SW 1271 (cell line): ENCODE measurements at places on chromosomes 11 and 22.

DNA sequence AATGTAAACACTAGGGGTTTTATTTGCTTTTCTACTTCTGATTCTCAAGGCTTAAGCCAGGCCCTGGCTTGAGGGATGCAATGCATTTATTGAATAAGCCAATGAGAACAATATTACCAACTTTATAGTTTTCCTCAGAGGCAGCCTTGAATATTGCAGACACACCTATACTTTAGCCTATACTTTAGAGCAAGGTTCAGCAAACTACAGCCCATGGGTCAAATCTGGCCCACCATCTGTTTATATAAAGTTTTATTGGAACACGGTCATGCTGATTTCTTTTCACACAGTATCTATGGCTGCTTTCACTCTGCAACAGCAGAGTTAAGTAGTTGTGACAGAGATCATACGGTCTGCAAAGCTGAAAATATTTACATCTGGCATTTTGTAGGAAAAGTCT is 50.3 kb upstream of the E2F8 start:
- DNase-seq: no peak

GRCh38 chr11:8512547-8512946 is 81.5 kb downstream of the STK33 start:
- DNase-seq: no peak

DNA sequence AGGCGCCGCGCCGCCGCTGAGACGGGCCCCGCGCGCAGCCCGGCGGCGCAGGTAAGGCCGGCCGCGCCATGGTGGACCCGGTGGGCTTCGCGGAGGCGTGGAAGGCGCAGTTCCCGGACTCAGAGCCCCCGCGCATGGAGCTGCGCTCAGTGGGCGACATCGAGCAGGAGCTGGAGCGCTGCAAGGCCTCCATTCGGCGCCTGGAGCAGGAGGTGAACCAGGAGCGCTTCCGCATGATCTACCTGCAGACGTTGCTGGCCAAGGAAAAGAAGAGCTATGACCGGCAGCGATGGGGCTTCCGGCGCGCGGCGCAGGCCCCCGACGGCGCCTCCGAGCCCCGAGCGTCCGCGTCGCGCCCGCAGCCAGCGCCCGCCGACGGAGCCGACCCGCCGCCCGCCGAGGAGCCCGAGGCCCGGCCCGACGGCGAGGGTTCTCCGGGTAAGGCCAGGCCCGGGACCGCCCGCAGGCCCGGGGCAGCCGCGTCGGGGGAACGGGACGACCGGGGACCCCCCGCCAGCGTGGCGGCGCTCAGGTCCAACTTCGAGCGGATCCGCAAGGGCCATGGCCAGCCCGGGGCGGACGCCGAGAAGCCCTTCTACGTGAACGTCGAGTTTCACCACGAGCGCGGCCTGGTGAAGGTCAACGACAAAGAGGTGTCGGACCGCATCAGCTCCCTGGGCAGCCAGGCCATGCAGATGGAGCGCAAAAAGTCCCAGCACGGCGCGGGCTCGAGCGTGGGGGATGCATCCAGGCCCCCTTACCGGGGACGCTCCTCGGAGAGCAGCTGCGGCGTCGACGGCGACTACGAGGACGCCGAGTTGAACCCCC is 798 bp downstream of the BCR start:
- no peak for DNase-seq

DNA sequence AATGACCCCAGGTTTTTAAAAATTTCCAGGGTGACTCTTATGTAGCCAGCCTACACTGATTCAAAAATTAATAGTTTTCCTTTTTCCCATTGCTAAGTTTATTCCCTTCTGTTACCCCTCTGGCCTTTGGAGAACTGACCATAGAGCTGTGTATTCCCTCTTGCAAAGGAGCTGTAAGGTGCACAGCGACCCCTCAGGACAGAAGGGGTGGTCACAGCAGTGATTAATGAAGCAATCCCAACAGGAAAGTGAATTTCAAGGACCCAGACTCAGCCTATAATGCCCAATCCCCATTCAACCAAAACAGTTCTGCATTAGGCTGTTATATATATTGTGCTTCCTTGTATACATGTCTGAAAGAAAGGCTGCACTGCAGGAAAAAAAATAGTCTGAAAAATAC is 147.1 kb downstream of the WT1 start:
- no peak for DNase-seq

DNA sequence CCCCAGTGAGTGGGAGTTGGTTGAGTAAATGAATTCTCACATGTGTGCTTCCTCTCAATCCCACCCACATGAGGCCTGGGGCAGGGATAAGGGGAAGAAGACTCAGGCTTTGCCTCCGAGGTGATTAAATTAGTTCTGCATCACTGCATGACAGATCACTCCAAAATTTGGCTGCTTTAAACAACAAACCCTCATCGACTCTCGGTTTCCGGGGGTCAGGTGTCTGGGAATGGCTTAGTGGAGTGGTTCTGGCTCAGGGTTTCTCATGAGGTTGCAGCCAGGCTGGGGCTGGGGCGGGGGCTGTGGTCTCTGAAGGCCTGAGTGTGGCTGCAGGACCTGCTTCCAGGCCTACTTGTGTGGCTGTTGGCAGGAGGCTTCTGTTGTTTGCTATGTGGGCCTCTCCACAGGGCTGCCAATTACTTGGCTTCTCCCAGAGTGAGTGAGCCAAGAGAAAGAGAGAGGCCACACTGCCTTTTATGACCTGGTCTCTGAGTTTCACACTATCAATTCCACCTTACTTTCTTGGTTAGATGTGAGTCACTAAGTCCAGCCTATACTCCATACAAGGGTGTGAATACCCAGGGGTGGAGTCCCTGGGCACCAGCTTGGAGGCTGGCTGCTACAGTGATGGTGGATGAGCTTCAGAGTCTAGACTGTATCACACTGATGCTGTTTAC is 15.9 kb downstream of the MOGAT2 start:
- DNase-seq: no peak

GRCh38 chr22:19941365-19942082 is at the start of the genes COMT and TXNRD2:
TSS of gene COMT (plus strand) at chr22:19941772. CDS start at chr22:19962527, 20,755 bp downstream.
TSS of gene TXNRD2 (minus strand) at chr22:19941818. CDS start at chr22:19941803, 15 bp downstream.
- peak; percentile 29 for DNase-seq

- DNase-seq: peak; percentile 29
Observed at GRCh38 chr22:24951942-24952836, at the start of gene KIAA1671. TSS of gene KIAA1671 (plus strand) at chr22:24952716. CDS start at chr22:25028000, 75,284 bp downstream.

DNA sequence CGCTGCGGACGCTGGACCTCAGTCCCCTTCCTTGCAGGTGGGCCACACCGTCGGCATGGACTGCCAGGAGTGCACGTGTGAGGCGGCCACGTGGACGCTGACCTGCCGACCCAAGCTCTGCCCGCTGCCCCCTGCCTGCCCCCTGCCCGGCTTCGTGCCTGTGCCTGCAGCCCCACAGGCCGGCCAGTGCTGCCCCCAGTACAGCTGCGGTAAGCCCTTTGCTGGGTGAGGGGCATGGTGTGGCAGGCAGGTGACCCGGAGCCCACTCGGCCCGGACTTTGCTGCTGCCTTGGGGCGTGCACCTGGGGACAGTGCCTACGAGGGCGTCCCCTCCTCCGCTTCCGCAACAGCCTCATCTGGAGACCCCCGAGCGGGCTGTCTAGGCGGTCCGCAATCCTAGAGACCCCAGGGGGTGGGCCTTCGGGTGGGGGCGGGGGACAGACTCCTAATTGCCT is 25.4 kb upstream of the MUC5B start:
- no peak for DNase-seq

- no peak for DNase-seq
Observed at GRCh38 chr22:39428597-39429071, 28.2 kb upstream of the MGAT3 start.

DNA sequence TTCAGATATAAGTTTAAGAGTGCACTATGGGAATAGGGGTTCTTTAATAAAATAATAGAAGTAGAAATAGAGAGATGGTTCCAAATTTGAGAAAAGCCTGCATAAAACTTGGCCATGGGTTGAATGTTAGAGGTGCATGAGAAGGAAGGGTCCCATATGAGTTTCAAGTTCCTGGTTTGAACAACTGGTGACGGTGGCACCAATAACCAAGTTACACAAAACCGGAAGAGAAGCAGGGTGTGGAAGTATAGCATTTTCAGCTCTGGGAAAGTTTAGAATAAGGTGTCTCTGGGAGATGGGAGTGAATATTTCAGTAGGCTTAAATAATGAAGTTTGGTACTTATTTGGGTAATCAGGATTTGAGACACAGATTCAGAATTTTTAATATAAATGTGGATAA is 2.4 kb downstream of the CASP1 start:
- no peak for DNase-seq

- no peak for DNase-seq
Observed at GRCh38 chr11:97414801-97415200, 1025.0 kb downstream of the JRKL start.

DNA sequence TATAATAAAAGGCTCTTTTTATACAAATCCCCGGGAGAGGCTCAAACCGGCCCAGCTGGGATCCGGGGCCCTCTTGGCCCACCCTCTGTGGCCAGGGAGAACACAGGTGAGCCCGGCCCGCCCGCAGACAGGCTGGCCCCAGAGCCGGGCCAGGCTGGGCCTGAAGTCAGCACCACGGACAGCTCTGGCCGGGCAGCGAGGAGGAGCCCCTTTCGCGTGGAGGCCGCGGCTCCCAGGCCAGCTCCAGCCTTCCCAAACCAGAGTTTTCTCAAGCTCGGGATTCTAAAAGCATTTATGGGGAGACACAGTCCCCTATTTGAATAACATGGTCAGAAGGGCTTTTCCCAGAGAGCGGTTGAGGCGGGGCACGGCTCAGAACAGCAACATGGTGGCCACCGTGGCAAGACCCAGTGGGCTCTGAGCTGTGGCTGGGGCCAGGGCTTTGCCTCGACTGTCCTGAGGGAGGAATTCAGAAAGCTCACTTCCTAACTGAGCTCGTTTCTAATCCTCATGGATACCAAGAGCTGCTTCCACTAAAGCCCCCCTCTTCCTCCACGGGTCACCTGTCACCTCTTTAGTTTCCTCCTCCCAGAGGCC is 115.4 kb downstream of the BRD1 start:
- no peak for DNase-seq

DNA sequence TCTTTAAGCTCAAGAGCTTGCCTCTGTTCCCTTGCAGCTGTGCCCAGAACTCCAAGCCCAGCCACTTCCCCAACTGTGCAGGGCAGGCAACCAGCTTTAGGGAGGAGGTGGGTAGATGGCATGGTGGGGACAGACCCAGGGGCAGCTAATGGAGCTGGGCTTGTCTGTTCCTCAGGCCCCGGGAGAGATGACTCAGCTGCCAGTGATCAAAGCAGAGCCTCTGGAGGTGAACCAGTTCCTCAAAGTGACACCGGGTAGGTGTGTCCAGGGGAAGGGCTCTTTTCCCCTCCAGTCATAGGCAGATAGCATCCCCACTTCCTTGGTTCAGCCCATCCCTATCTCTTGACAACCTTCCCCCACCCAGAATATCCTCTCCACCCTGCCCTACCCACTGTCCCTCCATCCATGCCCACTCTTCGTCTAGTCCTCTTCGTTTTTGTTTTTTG is 32.4 kb downstream of the CREB3L1 start:
- no peak for DNase-seq

GRCh38 chr22:20788627-20789344 is 14.9 kb downstream of the SERPIND1 start:
- DNase-seq: no peak
